ENCODE measurements at places on chromosomes 1 and 21.

DNA sequence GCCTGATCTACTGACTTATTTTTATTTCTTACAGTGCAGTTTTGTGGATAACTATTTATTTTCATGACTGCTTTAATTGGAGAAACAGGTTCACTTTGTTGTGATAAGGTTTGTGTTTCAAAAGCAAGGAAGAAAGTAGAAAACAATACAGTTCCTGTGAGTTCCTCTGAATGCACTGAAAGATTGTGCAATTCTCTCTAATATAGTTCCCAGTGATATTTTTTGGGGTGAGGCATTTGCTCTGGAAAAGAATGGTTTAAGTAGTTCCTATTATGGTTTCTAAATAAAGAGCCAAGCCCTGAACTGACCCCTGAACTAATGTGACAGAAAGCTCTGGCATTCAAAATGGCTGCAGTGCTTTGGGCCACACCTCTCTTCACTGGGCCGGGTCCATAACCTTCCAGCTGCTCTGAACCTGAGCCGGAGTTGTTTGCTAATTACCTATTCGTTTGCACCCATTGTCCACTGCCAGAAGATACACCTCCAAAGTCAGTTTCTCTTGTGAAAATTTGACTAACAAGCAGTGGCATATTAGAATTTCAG is 56.6 kb upstream of the VTCN1 start:
- DNase-seq, result peak; percentile 14

DNA sequence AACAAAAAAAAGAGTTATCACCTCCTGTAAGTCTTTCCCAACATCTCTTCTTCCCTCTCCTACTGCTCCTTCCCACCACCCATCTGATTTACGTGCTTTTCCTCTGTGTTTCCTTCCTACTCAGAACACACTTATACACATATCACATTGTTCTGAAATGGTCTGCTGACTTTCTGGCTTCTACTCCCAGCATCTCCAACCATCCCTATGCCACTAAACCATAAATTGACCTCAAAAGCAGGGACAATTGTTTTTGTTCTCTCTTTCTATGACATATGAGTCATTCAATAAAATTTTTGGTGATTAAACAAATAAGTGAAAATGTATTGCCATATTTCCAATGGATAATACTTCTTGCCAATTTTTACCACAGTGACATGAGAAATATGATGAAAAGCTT is 8.2 kb downstream of the GOLPH3L start:
- DNase-seq, result no peak

- DNase-seq, result no peak
Observed at GRCh38 chr1:3003039-3003940, 18.0 kb upstream of the ACTRT2 start.

- DNase-seq, result no peak
Observed at GRCh38 chr1:175040324-175040879, 17.2 kb upstream of the MRPS14 start.

GRCh38 chr1:241485145-241485544 is 34.4 kb downstream of the FH start:
- no peak for DNase-seq

DNA sequence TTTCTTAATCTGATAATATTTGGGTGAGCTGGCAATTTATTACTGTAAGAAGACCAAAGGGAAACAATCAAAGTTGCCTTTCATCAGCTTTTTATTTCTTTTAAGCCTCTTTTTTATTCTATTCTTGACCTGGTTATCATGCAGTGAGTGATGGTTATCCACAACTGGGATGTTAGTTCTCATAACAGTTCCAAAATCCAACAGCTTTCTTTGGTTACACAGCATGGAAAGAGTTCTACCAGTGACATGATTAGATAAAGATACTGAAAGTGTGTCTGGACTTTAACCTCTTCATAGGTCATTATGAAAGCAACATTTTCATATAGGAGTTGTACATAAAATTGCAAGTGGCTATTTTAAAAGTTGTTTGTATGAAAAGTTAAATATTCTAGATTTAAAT is 163.0 kb downstream of the SYT2 start:
- no peak for DNase-seq

- DNase-seq, result peak; percentile 69
Observed at GRCh38 chr1:150564051-150564991, 15.1 kb downstream of the MCL1 start.

DNA sequence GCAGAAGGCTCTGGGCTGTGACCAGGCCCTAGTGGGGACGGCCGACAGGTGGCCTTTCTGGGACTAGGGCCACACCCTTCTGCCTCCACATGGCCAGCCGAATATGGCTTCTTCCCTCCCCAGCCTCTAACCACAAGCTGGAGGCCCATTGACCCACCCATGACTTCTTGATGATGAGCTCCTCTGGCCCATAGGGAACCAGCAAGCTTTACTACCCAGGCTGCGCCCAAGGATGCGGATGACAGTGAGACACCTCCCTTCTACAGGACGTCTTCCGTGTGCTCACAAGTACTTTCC is 41.0 kb downstream of the LDLRAD2 start:
- DNase-seq, result no peak

DNA sequence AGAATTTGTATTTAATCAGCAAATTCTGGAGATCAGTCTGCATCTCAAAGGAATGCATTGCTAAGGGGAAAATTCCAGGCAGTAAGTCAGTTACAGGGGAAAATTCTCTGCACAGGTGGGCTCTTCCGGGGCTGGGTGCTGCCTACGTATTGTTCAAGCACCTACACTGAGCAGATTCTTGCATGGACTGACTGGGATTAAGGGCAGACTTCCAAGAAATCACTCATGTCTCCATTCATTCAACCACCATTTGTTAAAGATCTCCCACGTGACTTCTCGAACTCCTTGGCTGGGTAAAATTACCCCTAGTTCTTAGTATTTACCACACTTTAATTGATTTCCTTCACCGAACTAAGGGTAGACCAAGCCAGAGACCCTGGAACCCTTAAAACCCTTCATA is 28.2 kb upstream of the KCNE1 start:
- DNase-seq, result no peak

DNA sequence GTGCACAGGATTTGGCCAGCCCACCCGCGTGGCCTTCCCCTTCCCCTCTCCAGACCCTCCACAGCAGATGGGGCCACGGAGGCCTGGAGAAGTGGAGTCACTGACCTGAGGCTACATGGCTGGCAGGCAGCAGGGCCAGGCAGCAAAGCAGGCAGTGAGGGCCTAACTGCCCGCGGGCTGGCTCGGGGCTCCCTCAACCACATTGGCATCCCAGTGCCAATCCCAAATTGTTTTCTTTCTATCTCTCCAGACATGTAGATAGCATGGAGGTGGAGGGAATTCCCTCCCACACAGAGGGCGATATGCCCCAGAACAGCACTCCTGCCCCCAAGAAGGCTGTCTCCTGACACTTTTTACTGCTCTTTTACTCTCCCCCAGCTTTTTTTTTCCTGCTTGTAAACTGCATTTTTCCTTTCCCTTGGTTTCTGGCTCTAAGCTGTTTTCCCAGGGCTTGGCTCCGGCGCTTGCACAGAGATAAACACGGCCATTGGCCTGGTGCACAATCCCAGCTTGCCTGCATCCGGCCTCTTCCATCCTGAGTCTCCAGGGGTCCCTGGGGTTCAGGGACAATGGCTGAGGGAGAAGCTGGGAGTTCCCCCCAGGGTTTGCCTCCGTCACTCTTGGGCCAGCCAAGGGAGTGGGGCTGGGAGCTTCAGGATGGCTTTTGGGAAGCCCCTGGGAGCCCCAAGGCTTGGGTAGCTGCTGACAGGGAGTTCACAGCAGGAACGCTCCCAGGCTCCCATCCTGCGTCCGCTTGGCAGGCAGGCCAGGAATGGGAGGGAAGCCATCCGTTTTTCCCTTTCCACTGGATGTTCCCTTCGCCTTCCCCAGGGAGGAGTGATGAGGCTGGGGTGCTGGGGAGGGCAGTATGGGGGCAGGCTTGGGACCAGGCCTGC is 7.0 kb downstream of the EPHX1 start:
- DNase-seq, result peak; percentile 73

DNA sequence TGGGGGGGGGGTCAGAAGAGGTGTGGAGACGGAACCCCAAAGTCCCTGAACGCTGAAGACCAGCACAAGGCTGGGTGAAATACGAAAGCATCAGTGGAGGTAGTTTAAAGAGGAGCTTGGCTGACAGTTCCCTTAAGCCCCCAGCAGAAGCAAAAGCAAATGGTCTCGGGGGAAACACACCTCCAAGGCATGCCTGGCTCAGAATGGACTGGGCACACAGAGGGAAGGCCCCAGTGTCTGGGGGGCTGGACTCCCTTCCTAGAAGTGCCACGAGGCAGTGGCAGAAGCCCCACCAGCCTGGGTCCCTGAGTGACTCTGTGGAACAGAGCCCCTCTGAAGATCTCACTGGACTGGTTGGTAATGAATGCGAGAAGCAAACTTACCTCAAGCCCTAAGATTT is 43.9 kb downstream of the UBE2G2 start:
- no peak for DNase-seq

DNA sequence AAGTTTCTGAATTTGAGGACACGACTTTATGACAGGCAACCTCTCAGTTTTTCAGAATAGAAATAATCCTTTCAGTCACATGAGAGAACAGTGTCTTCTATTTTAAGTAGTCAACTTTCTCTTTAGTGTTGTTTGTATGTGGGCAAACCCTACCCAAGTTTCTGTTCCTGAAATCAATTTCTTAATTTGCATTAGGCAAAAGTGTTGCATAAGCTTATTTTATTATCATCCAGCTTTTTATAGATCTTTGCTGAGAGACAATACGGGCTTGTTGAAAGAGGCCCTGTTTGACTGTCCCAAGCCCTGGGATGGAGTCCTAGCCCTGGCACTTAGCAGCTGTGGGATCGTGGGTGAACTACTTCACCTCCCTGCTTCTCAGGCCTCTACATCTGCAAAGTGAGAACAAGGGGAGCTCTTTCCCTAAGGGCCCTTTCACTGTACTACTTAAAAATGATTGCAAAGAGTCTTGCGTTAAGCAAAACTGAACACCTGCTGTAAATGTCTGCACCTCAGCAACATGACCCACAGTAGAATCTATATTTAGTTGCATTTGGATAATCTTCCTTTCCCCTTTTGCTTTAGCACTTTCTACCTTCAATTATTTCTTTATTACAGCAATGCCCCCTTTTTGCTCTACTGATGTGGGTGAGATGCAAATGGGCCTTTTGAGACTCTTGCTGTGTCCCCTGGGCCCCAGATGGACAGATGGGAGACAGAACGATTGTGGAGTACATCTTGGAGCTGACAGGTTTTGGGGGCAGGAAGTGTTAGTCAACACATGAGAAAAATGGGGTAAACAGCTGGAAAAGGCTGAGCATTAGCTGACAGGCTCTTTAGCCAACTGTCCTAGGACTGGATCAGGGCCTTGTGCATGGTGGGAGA is 41.0 kb upstream of the SCAF4 start:
- DNase-seq, result no peak

GRCh38 chr1:96080925-96081324 is 640.7 kb upstream of the PTBP2 start:
- DNase-seq, result no peak

GRCh38 chr1:46118856-46119255 is 13.6 kb downstream of the PIK3R3 start:
- DNase-seq, result no peak

DNA sequence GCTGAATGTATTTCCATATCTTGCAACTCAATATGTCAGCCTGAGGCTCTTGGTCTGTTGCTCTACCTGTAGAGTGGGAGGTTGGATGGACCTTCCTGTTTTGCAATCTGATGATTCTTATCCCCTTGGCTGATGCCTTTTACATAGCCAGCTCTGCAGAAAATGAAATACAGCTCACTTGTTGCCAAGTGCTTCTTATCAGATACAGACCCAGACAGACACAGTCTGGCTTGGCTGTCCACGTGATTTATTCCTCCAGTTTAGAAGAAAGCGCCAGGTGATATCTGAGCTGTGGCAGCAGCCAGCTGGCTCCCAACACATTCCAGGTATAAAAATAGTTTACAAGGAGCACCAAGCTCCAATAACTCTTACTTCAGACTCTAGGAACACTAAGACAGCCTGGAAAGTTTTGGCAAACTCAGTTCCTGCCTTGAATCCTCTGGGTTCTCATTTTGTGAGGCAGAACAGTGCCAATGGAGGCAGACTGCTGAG is 479.2 kb upstream of the USP24 start:
- DNase-seq, result peak; percentile 76

GRCh38 chr1:19606817-19607642 is 37.1 kb upstream of the NBL1 start:
- peak; percentile 69 for DNase-seq

DNA sequence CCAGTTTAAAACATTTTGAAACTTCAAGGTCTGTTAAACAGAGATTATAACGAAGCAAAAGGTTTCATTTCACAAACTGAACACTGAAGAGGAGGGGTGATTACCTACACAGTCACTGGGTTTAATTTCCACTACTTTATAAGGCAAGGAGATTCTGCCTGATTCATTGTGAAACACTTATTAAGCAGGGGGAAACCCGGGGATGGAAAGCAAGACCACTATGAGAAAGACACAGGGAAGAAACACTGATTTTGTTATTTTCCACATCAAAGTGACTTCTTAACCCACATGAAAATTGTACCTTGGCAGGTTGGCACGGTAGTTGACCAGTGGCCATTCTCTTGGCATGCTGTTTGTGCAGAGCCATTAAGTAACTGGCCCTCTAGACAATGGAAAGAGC is 8.1 kb upstream of the F5 start:
- no peak for DNase-seq

DNA sequence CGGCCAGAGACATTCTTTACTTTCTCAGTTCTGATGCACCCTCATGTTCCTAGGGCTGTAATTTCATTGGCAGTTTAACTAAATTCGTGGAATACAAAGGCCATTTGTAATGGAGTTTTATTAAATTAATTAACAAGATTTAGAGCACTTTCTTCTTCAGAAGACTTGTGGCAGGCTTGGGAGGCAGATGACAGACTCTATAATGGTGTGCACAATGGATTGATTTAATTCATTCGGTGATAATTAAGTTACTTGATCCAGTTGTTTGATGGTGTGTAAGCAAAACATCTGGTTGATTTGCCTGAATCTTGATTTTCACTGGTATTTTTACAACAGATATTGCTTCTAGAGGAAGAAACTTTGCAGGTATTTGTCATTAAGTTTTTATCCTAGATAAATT is 361.9 kb upstream of the GREM2 start:
- DNase-seq, result no peak

- DNase-seq, result no peak
Observed at GRCh38 chr1:89941110-89941766, 53.7 kb upstream of the ZNF326 start.

GRCh38 chr1:100643471-100644196 is 75.9 kb upstream of the VCAM1 start:
- DNase-seq, result peak; percentile 40

Measured in fibroblast of villous mesenchyme (primary cell).